ENCODE measurements at places on chromosomes 4 and X.
A peak's percentile ranks its signal among the peaks of the same experiment; 100 is the strongest.

DNA sequence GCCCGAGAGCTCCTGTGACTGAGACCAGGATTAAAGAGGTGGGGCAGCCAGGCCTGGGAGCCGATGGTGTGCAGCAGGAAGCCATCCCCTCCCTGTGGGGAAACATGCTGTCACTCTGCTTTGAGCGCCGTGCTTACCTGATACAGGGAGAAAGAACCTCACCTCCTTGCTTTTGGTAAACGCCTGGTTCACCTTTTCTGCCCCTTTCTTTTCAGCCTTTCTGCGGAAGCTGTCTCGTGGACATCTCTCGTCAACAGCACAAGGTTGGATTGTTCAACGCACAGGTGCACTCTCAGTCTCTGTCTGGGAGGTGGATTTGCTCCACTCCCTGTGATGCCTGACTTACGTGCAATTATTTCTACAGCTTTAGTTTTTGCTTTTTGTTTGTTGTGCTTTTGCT lies 12.0 kb downstream of the ZFYVE28 start:
- DNase-seq = no peak

DNA sequence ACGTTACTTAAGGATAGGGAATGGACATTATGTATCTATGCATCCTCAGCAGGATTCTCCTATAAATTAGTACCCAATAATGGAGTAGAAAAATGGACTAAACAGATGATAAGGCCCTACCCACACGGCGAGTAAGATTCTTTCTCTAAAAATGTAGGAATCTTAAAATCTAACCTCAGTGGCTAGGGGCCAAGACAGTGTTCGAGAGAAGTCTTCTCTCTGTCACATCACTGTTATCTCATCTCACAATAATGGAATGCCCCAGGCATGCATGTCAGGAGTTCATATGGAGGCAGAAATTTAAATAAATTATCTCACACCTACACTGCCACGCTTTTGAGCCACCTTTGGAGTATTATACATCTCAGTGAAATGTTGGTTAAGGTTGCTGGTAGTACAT lies 132.9 kb downstream of the LDB2 start:
- no peak for DNase-seq

DNA sequence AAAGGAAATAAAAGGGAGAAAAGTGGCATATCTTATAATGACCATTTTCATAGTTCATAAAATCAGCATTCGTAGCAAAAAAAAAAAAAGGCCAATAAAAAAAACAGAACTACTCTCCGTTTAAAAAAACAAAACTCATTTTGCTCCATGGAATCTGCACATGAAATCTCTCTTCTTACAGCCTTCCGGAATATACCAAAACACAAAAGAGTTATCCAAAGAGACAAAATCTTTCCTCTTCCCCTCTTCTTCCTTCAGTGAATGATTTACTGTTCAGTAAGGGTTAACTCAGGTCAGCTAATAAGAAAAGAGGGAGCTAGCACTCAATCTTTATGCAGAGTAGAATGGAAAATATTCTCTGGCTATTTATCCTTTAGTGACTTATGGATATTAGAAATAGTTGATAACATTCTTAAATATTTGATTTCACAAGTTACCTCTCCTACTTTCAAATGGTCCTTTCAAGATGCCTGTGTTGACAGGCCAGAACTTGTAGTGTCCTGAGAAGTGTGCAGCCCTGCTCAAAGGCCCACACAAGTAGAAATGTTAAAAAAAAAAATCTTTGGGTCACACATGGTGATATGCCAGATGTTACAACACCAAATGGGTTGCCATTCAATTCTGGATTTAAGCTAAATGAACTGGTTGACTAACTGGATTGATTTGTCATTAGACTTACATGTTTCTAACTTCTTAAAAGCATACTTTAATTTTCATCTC lies 42.1 kb downstream of the PDGFC start:
- no peak for DNase-seq

DNA sequence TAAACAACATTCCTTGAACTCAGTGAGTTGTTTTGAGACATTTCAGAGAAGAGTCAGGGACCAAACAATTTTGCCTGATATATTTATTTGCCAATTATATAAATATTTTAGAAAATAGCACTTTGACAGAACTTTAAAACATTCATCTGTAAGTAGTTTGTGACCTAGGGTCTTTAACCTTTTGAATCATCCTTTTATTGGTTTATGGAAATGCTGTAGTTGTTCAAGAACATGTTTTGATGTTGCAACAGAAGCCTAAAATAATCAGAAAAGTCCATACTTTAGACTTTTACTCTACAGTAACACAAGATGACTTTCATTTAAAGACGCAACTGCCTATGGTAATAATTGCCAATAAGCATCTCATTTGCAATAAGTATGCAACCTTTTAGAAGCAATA lies 43.0 kb downstream of the CXCL1 start:
- DNase-seq = no peak

- no peak for DNase-seq
Measured at GRCh38 chrX:14729058-14729457, 143.8 kb downstream of the FANCB start.

DNA sequence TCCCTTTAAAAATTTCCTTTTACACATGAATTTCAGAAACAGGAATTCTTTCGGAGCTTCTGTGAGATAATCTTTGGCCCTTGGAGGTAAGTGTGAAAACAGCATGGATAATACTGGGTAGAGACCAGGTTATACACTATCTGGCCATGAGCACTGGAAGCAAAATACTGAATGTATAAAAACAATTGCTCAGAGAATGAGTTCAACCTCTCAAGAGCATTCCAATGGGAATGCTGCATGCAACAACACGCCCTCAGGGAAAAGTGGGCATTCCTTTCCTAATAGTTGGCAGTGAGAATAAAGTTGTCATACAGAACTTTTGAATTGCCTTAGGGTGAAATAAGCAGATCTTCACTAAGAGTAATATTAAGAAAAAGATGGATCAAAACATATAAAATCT lies 574.8 kb upstream of the DIPK2B start:
- no peak for DNase-seq

DNA sequence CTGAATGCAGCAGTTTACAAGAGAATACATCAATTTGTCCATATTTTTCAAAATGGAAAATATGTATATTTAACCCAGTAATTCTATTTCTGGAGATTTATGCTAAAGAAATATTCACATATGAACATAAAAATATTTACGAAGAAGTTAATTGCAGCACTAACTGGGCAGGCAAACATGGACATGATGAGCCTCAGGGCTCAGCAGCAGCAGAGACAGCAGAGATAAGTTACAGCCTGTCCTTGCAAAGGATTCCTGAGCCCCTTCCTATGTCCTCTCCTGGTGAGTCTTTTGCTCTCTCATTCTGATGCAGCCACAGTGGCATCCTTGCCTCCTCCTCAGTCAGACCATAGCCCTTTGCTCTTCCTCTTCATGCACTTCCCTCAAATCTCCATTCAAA lies 680.6 kb upstream of the CPEB2 start:
- no peak for DNase-seq

- no peak for DNase-seq
Measured at GRCh38 chrX:97806238-97806637, 922.5 kb downstream of the RPA4 start.

DNA sequence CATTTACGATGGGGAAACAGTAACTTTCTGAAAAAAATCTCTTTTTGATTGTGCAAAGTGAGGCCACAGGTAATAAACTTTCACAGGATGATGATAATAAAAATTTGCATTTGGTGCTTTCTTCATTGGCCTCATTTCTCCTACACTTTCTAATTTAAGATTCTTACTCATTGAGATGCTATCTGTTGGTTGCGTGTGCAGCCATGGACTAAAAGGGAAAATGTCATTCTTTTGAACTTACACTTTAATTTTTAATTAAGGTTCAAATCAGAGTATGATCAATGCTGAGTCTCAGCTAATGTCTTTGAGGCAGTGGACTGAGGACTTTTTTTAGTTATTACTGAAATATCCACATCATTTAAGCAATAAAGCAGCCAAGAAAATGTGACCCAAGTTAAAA lies 87.6 kb downstream of the SEL1L3 start:
- no peak for DNase-seq

GRCh38 chrX:124726881-124727280 lies 380.5 kb downstream of the SH2D1A start:
- no peak for DNase-seq

DNA sequence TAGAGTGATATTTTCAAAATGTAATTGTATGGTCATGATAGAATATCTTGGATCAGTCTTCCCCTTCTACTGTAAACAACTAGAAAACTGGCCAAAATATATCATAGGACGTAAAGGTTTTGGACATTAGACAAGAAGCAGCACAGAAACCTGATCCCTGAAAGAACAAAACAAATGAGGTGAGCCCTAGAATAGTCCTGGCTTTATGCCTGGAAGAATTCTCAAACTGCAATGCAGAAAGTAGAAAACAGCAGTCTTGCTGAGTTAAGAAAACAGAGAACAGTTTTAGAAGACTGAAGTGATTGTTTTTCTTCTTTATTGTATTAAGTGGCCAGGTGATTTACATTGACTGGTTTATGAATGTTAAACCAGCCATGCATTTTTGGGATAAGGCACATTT lies 19.5 kb downstream of the NSUN7 start:
- no peak for DNase-seq

DNA sequence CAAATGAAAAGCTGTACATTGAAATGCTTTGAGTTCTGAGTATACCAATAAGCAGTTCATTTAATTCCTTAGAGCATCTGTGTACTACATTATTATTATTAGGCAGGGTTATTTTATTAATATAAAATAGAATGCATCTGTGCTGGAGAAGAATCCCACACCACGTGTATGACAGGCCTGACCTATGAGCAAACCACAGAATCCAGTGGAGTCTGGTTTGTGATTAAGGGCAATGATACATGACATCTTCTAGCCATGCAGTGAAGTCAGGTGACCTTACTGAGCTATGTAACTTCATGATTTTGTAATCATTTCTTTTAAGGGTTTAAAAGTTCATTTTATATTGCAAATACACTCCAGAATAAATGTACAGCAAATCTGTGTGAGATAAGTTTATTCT lies 1165.0 kb upstream of the TENM3 start:
- no peak for DNase-seq

GRCh38 chr4:150217808-150218207 lies 139.6 kb downstream of the DCLK2 start:
- no peak for DNase-seq

- no peak for DNase-seq
Measured at GRCh38 chr4:143358923-143359643, 22.4 kb downstream of the GAB1 start.

DNA sequence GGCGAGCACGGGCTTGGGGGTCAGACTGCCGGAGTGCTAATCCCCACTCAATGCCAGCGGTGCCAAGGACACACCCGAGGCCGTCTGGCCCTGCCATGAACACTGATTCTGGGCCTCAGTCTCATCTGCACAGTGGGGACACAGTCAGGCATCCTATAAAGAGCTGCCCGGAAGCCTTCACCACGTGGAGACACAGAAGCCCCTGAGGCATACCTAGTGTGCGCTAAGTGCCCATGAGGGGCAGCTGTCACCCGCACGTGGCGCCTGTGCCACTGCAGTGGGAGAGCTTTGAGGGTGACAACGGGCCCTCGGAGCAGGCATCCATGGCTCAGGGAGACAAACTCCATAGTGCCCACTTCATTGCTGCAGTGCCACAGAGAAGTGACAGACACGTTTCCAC lies 86.3 kb downstream of the PHKA2 start:
- no peak for DNase-seq

- no peak for DNase-seq
Measured at GRCh38 chr4:186844059-186844681, 120.5 kb upstream of the FAT1 start.

GRCh38 chrX:153708415-153708814 lies 15.8 kb downstream of the BCAP31 start:
- DNase-seq = peak; percentile 32

DNA sequence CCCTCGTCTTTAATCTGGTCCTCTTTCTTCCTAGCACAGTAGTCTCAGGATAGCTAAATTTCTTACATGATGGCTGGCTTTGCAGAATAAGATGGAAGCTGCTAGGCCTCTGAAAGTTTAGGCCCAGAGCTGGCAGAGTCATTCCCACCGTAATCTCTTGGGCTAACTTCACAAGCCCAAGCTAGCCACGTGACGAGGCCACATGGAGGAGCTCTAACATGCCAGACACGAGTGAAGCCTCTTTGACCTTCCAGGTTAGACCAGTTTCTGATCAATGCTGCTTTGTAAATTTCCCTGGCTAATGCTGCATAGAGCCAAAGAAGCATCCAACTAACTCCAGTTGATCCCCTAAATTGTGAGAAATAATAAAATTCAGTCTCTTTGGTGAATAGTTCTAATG lies 9.5 kb upstream of the CENPE start:
- no peak for DNase-seq

DNA sequence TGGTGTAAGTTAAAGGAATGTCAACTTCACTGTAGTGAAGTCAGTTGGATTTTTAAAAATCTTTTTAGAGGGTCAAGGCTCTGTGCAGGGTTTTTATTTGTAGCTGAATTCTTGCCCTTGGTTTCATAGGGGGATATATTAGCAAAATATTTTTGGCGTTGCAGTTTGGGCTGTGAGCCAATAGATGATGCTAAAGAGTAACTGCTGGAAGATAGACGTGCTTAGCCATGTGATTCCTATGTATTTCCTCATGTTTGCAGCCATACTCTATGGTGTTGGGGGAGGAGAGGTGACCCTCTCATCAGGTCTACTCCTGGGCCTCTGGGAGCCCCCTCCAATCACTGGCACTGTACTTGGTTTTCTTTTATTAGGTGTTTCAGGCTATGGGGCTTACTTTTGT lies 246.7 kb upstream of the ARHGAP24 start:
- DNase-seq = no peak

- DNase-seq = no peak
Measured at GRCh38 chrX:39372115-39372514, 570.9 kb downstream of the MID1IP1 start.

GRCh38 chr4:68570122-68570507 lies 6.0 kb downstream of the UGT2B17 start:
- no peak for DNase-seq

DNA sequence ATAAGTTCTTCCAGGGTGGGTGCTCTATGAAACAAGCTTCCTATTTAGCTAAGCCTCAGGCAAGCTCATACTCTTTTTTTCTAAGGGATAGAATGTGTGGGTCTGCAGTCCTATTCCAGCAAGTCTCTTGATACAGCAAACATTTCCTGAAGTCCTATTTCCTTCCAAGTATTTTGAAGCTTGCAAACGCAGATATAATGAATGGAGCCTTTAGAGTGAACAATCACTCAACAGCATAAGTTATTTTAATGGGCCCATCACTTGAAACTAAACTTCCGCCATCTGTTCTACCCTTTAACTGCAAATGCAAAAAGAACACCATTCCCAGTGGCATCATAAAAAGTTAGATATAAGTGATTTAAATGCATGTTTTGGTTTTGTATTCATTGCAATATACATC lies 108.3 kb upstream of the TAPT1 start:
- DNase-seq = no peak

- peak; percentile 14 for DNase-seq
Measured at GRCh38 chrX:13093529-13094140, 49.2 kb upstream of the FAM9C start.

All from activated CD4-positive, alpha-beta T cell treated with anti-CD3 and anti-CD28 coated beads, Interleukin-2, amount 50 U/mL, for 1 hour (primary cell).